ENCODE measurements at places on chromosomes 1 and 21. TPM values are rescaled to one million over a fixed set of nuclear protein-coding genes. Genes with fewer than 3 reads are reported as not detected.

Gene KAZN
- total RNA-seq, result 2.2 TPM

Gene CELA3B
- total RNA-seq, result not detected

Gene BCL2L15
- total RNA-seq, result not detected

Gene ADIPOR1
- 133 TPM for total RNA-seq

Gene MTOR
- total RNA-seq, result 66.3 TPM

Gene LCE7A
- not detected for total RNA-seq

Gene IFI6
- 7.7 TPM for total RNA-seq

Gene BEND5
- total RNA-seq, result 1.1 TPM

DNA sequence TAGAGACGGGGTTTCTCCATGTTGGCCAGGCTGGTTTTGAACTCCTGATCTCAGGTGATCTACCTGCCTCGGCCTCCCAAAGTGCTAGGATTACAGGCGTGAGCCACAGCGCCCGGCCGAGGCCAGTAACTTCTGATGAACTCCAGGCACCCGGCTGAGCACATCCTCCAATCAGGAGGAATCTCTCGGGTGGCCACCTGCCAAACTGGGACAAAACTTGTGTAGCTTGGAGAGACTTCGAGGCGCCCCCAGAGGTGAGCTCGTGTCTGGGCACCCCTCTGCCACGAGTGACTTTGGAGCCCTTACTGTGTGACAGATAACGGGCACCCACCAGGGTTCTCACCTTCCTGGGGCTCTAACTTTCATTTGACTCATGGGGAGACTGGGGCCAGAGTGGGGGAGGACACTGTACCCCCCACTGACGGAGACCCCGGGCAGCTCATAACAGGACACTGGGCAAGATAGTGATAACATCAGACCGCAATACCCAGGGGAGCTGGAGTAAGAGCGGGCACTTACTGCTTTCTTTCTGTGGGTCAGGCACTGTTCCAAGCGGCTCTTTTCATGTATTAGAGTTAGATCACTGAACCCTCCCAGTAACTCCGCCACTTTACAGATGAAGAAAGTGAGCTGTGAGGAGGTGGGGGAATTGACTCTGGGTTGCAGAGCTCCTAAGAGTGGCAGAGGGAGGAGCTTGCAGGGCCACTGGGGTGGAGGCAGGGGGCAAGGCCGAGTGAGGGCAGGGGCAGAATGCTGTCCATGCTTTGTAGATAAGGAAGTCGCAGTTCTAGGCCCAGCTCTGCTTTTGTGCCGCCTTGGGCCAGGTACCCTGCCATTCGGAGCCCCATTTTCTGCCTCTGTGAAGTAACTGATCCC, 1.9 kb upstream of the PADI2 start:
- H3K27me3 ChIP-seq, result no peaks in the 10 kb centered on the region
- DNase-seq, result no peak
- H3K4me1 ChIP-seq, result peaks cover 54% of the 10 kb centered on the region

DNA sequence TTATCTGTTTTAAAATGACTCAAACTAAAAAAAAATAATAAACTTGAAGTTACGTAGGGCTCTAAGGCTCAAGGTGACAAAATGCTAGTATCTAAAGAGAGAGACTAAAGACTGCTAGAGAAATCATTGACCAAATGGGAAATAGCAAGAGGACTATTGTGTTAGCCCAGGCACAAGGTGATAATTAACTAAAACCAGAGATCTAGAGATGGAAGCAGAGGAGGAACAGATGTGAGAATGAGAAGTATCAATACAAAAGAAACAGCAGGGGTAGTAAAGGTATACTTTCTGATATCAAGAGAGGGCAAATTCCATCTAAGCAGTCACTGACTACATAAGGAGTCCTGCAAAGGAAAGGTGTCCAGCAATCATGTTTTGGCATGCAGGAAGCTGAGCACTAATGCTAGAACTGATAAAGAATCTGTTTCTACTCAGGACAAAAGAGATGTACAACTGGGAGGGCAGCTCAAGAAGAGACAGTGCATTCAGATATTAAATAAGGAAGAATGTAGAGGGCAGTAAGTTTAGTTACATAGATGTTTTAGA, 100.2 kb upstream of the GNG4 start:
- H3K36me3 ChIP-seq, result no peaks in the 10 kb centered on the region
- no peak for DNase-seq
- H3K4me1 ChIP-seq, result no peaks in the 10 kb centered on the region
- H3K27ac ChIP-seq, result no peak overlapping the region

GRCh38 chr1:246733704-246734103, 9.5 kb downstream of the SCCPDH start:
- H3K36me3 ChIP-seq, result no peaks in the 10 kb centered on the region
- H3K4me3 ChIP-seq, result no peak overlapping the region
- no peaks in the 10 kb centered on the region for H3K27me3 ChIP-seq

DNA sequence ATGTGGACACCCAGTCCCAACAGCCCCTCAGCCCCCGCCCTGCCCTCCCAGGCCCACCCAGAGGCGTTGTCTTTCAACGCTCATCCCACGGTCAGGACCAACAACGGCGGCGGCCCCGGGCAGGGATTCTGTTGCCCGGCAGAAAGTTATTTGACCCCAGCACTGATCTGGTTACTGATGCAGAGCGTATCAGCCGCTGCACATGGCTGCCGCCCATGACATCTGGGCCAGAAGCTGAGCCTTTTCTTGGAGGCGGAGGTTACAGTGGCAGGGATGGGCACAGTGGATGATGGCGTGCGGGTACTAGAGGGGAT, 127.1 kb upstream of the ARHGEF16 start:
- H3K36me3 ChIP-seq, result no peaks in the 10 kb centered on the region
- peaks cover 11% of the 10 kb centered on the region for H3K27me3 ChIP-seq
- no peaks in the 10 kb centered on the region for H3K4me1 ChIP-seq
- no peak overlapping the region for H3K4me3 ChIP-seq
- DNase-seq, result no peak
- no peak overlapping the region for H3K27ac ChIP-seq

GRCh38 chr1:184915463-184916090, 58.7 kb downstream of the NIBAN1 start:
- H3K36me3 ChIP-seq, result no peaks in the 10 kb centered on the region
- H3K27me3 ChIP-seq, result no peaks in the 10 kb centered on the region
- peaks cover 6% of the 10 kb centered on the region for H3K4me1 ChIP-seq
- no peak overlapping the region for H3K4me3 ChIP-seq

- no peaks in the 10 kb centered on the region for H3K36me3 ChIP-seq
- H3K27ac ChIP-seq, result no peak overlapping the region
- H3K4me1 ChIP-seq, result no peaks in the 10 kb centered on the region
- no peak overlapping the region for H3K4me3 ChIP-seq
- H3K27me3 ChIP-seq, result no peaks in the 10 kb centered on the region
- DNase-seq, result no peak
These were observed 53.5 kb downstream of the CHD5 start for GRCh38 chr1:6126521-6127067.

DNA sequence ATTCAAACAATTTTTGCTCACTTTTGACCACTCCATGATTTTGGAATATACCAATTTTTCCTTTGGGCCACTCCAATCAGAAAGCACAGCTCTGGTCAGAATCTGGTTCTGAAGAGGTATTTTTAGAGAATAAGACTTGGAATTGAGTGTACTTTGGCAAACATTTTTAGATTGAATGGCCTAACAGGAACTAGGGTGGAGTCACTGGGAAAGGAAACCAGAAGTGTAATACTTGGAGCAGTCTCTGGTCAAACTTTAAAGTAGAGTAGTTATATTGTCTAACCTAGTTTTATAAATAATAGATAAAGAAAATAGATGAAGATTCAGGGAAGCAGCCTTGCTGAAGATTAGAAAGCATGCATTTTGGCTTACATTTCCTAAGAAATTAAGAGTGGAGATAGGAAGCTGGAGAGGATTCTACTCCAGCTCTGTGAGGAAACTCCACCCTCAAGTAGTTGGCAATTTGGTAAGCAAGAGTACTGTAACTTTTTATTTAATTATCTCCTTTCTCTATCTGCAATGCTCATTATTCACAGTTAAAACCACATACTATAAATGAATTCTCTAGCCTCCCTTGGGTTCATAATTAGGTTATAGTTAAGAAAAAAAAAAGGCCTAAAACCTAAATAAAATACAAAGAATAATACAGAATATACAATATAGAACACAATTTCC, 15.8 kb downstream of the STIL start:
- peaks cover 5% of the 10 kb centered on the region for H3K4me1 ChIP-seq
- H3K27ac ChIP-seq, result peak overlapping the region; percentile 10
- DNase-seq, result no peak
- H3K27me3 ChIP-seq, result no peaks in the 10 kb centered on the region
- no peaks in the 10 kb centered on the region for H3K36me3 ChIP-seq

- H3K4me3 ChIP-seq, result no peak overlapping the region
- H3K36me3 ChIP-seq, result no peaks in the 10 kb centered on the region
- no peak for DNase-seq
- no peaks in the 10 kb centered on the region for H3K27me3 ChIP-seq
These were observed 53.2 kb downstream of the NCAM2 start for GRCh38 chr21:21051109-21052055.

- no peak for DNase-seq
- peak overlapping the region; percentile 78 for H3K27ac ChIP-seq
- no peak overlapping the region for H3K4me3 ChIP-seq
- peaks cover 44% of the 10 kb centered on the region for H3K4me1 ChIP-seq
- no peaks in the 10 kb centered on the region for H3K27me3 ChIP-seq
These were observed 19.7 kb downstream of the BTG2 start for GRCh38 chr1:203325026-203325417.

DNA sequence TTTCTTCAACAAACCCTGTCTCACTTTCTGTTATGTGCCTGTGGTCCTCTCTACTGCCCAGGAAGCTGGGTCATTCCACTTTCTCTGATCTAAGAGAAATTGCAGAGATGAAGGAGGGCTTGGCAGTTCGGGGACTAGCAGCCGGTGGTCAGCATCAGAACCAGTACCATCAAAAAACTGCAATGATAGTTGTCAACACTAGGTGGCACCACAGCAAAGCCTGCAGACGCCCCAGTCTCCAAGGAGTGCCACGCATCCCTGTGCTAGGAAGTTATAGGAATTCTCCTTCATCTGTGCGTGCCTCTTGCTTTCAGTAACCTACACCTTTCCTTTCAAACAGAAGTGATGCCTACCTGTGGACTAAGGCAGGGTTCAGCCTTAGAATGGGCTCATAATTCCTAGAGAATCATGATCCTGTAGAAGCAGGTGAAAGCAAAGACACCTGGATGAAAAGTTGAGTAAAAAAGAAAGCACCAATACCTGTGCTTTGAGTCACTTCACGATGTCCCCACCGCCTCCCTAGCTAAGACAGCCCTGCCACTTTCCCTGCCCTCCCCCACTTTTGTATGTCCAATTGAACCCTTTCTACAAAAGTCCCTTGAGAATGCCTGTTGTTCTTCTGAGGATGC, 129.2 kb downstream of the ADAMTS1 start:
- H3K4me1 ChIP-seq, result peaks cover 7% of the 10 kb centered on the region
- no peaks in the 10 kb centered on the region for H3K27me3 ChIP-seq
- H3K4me3 ChIP-seq, result no peak overlapping the region
- no peaks in the 10 kb centered on the region for H3K36me3 ChIP-seq
- no peak for DNase-seq

GRCh38 chr1:56139836-56140235, 439.5 kb downstream of the PLPP3 start:
- no peak overlapping the region for H3K27ac ChIP-seq
- H3K36me3 ChIP-seq, result no peaks in the 10 kb centered on the region

- H3K36me3 ChIP-seq, result no peaks in the 10 kb centered on the region
- peaks cover 3% of the 10 kb centered on the region for H3K4me1 ChIP-seq
- no peak overlapping the region for H3K4me3 ChIP-seq
- DNase-seq, result peak; percentile 59
These were observed 37.9 kb upstream of the MGST3 start for GRCh38 chr1:165592945-165593823.

DNA sequence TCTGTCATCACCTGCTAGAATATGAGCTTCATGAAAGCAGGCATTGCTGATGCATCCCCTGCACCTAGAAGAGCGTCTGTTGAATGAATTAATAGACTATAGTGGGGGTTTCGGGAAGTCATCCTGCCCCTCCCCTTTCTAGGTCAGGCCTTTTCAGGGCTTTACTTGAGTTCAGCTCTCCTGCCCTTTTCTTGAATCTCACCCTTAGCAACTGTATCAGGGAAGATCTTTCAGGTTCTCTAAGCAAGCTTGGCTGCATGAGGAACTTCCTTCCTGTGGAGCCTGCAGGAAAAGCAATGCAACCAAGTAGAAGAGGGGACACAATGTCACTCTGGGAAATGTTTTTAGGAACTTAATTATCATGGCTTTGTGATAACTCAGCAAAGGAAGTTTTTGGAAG, 27.2 kb upstream of the KIAA0040 start:
- no peaks in the 10 kb centered on the region for H3K27me3 ChIP-seq
- H3K4me3 ChIP-seq, result no peak overlapping the region
- peak overlapping the region; percentile 29 for H3K27ac ChIP-seq
- no peak for DNase-seq

DNA sequence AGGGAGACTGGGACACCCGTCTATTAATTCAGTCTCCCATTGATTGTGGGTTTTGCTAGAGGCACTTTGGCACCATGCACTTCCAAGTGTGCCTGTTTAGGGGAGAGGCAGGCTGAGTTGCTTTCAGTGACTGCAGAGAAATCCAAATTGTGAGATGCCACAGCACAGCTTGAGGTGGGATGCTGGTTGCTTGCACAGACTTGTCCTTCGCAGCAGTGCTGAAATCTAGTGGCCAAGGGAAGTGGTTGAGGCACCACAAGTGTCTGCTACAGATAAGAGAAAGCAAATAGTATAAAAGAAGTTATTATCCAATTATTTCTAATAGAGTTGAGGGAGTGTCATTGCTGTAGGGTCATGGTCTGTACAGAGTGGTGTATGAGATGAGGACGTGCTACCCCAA, 40.0 kb upstream of the APP start:
- H3K36me3 ChIP-seq, result no peaks in the 10 kb centered on the region
- no peaks in the 10 kb centered on the region for H3K4me1 ChIP-seq
- H3K27ac ChIP-seq, result no peak overlapping the region
- DNase-seq, result no peak
- H3K27me3 ChIP-seq, result no peaks in the 10 kb centered on the region

DNA sequence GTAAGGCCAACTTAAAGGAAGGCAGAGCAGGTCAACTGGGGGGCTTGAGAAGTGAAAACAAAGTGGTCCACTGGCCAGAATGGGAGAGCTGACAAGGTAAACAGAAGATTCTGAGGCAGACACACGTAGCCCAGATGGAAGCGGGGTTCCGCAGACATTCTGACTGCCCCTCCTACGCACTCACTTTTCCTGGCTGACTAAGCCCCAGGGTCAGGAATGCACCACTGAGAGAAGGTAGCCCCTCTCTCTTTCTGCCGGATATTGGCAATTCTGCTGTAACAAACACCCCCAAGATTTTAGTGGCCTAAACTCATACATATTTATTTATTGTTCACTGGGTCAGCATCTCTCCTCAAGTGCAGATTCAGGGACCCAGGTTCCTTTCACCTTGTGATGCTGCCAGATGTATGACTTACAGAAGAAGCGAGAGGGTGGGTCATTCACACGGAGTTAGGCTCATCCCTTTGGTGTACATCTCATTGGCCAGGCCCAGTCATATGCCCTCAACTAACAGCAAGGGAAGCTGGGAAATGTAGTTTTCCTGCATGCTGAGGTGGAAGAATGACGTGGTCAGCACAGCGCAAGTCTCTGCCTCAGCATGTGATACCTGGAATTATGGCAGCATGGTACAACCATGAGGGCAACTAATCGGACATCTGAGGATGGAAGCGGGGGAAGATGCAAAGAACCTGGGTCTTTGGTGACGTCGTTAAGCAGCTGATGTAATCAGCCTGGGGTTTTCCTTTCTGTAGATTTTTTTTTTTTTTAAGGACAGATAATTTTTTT, 43.4 kb upstream of the MRPS6 start:
- H3K27ac ChIP-seq, result no peak overlapping the region
- H3K4me1 ChIP-seq, result no peaks in the 10 kb centered on the region
- peak overlapping the region; percentile 22 for H3K4me3 ChIP-seq
- H3K27me3 ChIP-seq, result no peaks in the 10 kb centered on the region

- no peaks in the 10 kb centered on the region for H3K36me3 ChIP-seq
- H3K4me3 ChIP-seq, result no peak overlapping the region
- H3K27me3 ChIP-seq, result no peaks in the 10 kb centered on the region
- peaks cover 26% of the 10 kb centered on the region for H3K4me1 ChIP-seq
- peak overlapping the region; percentile 30 for H3K27ac ChIP-seq
- no peak for DNase-seq
These were observed 4.3 kb downstream of the TTC3 start for GRCh38 chr21:37077403-37077802.
